T-helper 22 cell (primary cell): ENCODE measurements at places on chromosomes 16 and 17.

DNA sequence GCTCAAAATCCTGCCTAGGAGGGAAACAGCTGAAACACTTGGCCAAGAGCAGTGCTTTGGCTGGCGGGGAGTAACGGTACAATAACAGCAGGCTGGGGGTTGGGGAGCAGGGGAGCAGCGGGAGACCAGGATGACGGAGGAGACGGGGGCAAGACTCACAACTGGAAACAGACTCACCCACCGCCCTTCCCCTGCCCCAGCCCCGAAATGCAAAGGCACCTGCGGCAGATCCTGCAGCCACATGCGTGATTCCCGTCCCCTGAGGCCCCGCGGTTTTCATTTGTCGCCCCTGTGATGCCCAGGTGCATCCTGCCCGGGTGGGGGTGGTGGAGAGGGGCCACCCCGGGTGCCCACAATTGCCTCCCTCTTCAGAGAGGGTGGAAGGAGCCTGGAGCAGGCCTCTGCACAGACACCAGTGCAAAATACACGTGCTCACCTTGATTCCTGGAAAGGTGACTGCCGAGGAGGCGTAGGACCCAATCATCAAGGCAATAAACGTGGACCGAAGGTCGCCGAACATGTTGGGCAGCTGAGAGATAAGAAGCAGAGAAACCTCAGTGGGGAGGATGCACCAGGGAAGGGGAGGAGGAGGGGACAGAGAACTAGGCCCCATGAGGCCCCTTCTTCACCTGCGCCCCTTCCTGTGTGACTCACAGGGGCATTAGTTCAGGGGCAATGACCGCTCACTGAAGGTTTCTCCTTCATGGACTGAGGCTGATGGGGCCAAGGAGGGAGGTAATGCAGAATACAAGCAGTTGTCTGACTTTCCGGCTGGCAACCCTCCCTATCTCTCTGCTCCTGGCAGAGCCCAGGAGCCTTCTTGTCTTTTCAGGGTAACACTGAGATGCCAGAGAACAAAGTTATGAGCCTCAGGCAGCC lies 30.4 kb upstream of the PITPNA start:
- DNase-seq: no peak

GRCh38 chr17:81443269-81443668 lies 48.0 kb downstream of the BAHCC1 start:
- DNase-seq: no peak

DNA sequence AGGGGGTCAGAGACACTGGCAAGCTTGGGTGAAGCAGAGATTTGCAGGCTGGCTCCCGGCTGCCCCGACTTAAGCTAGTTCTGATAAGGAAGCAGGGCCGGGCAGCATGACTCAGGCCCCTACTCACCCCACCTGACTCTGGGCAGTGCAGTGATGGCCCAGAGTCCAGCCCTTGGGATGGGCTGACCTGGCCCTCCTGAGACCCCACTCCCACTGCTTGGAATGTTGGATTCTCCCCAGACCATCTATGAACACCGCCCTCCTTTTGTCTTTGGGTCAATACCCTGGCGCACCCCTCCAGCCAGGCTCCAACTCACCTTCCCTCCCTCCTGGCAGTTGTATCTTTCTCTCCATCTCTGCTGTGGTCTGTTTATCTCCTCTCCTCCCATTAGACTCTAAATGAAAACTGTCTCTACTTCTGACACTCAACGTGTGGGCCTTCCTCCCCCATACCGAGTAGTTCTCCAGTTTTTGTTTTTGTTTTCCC lies 21.0 kb downstream of the LGALS3BP start:
- no peak for DNase-seq

DNA sequence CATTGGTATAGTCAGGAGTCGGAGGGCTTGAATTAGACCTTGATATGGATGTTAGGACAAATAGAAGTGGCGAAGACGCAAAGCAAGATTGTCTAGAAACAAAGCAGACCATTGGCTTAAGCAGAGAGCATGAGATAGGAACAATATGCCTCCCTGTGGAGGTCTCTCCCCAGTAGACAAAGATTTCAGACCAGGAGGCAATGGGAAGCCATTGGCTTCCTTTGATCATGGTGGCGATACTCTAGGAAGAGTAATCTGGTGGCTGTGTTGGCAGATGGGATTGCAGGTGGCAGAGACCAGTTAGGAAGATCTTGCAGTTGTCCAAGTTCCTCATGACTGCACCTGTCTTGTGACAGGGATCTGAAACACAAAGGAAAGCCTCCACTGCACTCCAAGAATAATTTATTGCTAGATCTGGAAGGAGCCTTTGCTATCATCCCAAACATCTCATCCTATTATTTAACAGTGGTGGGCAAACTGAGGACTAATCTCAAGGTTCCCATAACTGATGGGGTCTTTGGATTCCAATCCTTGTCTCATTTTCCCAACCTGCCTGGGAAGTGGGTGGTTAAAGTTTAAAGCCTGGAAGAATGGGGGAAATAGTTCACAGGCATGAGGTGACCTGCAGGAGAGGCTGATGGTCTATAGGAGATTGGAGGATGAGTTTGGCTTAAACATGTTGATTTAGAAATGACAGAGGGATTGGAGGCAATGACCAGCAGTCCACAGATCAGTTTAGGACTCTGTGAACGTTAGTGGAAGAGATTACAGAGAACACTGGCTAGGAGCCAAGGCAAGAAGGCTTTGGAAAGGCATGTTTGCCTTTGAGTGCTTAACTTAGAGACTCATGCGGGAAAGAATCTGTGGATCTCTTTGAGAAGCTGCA lies 37.0 kb downstream of the HLF start:
- DNase-seq: no peak

- no peak for DNase-seq
These were observed 30.0 kb downstream of the WFDC1 start for GRCh38 chr16:84324434-84325262.

DNA sequence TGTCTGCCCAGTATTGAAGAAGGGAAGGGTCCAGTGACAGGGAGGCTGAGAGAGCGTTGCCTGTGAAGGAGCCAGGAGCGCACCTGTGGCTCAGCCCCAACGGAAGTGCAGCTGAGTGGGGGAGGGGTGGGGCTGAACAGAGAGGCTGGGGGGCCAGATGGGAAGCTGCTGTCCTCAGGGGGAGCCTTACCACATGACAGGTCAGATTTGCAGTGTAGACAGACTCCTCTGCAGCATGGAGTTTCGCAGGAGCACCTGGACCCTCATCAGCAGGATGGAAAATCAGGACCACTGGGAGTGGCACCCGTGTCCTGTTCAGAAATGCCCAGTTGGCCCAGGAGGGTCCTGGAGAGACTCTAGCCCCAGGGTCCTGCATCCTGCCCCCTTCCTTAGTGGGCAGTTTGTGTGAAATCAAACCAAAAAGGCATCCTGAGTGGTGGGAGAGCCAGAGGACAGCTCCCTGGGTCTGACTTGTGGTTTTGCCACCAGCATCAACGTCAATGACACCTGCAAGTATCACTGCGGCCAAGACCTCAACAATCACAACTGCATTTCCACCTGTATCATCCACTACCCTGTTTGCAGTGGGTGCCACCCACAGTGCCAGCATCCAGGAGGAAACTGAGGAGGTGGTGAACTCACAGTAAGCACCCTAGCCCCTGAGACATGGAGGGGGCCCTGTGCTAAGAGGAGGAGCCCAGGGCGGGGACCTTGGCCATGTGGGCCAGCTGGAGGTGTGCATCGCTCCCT lies 7.8 kb downstream of the CD300A start:
- no peak for DNase-seq

GRCh38 chr17:40327244-40327729 lies 18.3 kb downstream of the RARA start:
- DNase-seq: no peak

DNA sequence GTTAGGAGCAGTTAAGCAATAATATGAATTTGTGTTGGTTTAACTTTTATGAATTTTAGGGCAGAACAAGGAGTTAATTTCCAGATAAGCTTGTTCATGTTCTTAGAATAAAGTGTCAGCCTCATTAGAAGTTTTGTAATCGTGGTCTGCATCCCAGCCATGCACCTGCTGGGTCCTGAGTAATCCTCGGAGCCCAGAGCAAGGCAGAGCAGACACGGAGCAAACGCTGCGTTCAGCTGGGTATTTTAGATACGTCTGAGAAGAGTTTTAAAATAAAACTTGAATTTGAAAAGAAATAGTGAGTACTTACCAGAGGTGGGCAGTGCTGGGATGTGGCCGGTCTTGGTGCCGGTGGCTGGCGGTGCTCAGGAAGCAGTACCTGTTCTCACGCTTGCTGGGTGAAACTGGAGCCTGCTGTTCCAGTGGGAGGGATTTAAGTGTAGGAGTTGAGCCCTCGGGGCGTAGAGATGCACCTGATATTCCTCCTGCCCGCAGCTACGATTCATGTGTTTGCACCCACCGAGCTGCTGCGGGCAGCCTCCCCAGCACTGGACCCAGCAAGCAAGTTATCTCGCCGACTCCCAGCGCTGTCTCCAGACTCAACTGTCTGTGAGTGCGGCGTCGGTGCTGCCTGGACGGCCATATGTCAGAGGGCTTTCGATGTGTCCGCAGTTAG lies at the start of gene ZNF750:
Gene ZNF750 (minus strand): TSS at position 406 of the 676 bp plus-strand sequence. CDS start 7,568 bp downstream, outside the sequence.
- DNase-seq: no peak

GRCh38 chr16:1723450-1724147 lies 17.6 kb downstream of the MAPK8IP3 start:
- no peak for DNase-seq

GRCh38 chr17:31541559-31541958 lies 150.1 kb downstream of the RAB11FIP4 start:
- DNase-seq: no peak

GRCh38 chr16:67803894-67804293 lies 2.5 kb downstream of the RANBP10 start:
- no peak for DNase-seq

DNA sequence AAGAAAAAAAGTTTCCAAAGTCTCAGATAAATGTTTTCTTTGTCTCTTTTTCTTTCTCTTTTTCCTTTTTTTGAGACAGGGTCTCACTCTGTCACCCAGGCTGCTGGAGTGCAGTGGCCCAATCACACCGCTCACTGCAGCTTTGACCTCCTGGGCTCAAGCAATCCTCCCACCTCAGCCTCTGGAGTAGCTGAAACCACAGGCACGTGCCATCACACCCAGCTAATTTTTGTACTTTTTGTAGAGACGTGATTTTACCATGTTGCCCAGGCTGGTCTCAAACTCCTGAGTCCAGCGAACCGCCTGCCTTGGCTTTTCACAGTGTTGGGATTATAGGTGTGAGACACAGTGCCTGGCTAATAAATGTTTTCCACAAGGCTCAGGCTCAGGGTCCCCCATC lies 53.3 kb upstream of the KSR1 start:
- no peak for DNase-seq

- no peak for DNase-seq
These were observed 2.5 kb downstream of the DCAKD start for GRCh38 chr17:45048795-45049563.

- DNase-seq: no peak
These were observed 12.3 kb upstream of the MC1R start for GRCh38 chr16:89906140-89907025.

DNA sequence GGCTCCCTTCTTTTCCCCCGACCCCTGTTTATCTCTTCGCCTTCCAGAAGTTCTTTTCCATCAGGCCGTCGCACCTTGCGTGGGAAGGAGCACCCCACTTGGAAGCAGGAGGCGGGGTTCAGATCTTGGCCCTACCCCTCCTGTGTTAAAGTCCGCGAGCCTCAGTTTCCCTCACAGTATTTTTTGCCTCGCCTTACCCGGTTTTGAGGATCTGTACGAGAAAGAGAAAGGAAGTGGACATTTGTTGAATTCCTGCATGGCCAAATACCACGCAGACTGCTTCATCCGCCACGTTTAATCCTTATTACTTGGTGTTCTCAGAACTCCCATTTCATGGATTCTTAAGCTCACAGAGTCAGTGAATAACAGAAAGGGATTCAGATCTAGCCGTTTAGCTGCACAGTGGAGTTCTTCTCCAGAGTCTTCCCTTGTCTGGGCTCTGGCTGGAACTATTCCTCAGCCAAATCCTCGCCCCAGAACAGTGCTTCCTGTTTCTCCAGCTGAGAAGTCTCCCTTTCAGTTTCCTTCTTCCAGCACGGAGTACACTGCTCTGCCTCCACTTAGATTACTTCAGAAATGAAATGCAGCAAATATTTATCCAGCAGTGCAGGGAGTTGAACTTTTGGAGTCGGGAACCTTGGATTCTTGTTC lies 590 bp downstream of the TMEM219 start:
- no peak for DNase-seq

- DNase-seq: no peak
These were observed 7.4 kb upstream of the SPAG9 start for GRCh38 chr17:51128076-51128475.

GRCh38 chr16:77062878-77063675 lies 127.9 kb upstream of the MON1B start:
- DNase-seq: no peak

- no peak for DNase-seq
These were observed 12.6 kb downstream of the GRB7 start for GRCh38 chr17:39750131-39751015.

DNA sequence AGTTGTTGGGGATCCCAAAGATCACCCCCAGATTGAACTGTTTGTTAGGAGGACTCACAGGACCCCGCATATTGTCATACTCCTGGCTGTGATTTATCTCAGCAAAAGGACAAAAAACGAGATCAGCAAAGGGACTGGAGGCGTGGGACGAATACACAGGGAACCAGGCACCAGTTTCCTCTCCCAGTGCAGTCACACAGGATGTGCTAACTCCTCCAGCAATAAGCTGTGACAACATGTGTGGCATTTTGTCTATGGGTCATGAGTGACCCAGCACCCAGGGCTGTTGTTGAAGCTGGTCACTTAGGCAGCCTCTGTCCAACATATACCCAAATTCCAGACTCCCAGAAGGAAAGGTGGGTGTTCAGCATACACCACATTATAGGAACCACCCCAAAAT lies 60.9 kb downstream of the CPPED1 start:
- no peak for DNase-seq

DNA sequence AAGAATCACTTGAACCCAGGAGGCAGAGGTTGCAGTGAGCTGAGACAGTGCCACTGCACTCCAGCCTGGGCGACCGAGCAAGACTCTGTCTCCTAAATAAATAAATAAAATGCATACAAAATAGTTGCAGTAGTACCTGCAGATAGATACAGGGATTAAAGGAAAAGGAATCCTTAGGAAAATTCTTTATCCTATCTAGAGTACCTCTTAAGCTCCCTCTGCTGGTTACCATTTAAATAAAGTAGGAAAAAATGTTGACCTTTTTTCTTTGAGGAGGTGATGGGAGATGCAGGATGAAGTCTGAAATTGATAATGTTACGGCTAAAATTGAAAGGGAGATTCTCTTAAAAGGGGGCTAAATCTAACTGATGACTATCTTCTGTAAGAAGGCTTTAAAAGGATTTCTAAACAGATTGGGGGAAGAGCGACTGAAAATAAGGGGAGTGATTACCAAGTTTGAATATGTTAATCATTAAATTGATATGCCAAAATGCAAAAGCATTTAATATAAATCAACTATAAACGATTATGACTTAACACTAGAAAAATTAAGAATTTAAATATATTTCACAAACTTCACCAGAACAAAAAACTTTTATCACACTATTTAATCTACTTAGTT lies 29.4 kb downstream of the C16orf87 start:
- no peak for DNase-seq
